CD8-positive, alpha-beta T cell (primary cell): ENCODE measurements at places on chromosomes 1 and 21. TPM values are rescaled to one million over a fixed set of nuclear protein-coding genes. Genes with fewer than 3 reads are reported as not detected.

- DNase-seq, result no peak
Measured at GRCh38 chr1:152906023-152906565, 2.3 kb upstream of the IVL start.

BARHL2 gene
- not detected for total RNA-seq

DNA sequence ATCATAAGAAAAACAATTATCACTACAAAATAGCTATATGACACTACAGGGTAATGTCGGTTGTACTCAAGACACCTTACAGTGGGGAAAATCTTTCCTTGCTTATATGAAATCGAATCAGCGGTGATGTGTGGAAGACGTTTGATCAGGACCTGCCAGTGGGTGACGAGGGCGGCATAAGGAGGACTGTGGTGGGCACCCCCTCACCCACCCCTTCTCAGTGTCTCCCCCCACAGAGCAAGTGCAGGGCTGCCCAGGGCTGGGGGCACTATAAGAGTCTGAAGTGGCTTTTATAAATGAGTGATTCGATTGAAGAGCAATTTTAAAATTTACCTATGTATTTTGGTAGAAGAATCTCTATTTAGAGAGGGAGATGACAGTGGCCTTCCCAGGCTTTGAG lies 35.8 kb downstream of the CRYAA start:
- peak; percentile 13 for DNase-seq

NEGR1 gene
- total RNA-seq, result not detected

DNA sequence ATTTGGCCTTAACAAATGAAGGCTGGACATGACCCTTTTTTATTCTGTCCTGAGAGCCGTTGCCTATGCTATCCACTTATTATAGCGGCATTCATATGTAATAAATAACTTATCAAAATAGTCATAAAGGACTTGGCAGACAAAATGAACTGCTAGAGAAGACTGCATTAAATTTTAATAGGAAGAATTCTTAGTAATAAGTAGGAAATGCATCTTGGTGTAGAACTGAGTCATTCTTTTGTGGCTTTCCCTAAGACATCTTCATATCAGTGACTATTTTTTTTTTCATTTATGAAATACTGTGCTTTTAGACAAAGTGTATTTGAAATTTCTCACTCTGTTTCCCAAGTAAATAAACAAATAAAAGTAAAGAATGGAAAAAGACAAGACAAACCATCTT lies 45.6 kb downstream of the PBX1 start:
- no peak for DNase-seq

DNA sequence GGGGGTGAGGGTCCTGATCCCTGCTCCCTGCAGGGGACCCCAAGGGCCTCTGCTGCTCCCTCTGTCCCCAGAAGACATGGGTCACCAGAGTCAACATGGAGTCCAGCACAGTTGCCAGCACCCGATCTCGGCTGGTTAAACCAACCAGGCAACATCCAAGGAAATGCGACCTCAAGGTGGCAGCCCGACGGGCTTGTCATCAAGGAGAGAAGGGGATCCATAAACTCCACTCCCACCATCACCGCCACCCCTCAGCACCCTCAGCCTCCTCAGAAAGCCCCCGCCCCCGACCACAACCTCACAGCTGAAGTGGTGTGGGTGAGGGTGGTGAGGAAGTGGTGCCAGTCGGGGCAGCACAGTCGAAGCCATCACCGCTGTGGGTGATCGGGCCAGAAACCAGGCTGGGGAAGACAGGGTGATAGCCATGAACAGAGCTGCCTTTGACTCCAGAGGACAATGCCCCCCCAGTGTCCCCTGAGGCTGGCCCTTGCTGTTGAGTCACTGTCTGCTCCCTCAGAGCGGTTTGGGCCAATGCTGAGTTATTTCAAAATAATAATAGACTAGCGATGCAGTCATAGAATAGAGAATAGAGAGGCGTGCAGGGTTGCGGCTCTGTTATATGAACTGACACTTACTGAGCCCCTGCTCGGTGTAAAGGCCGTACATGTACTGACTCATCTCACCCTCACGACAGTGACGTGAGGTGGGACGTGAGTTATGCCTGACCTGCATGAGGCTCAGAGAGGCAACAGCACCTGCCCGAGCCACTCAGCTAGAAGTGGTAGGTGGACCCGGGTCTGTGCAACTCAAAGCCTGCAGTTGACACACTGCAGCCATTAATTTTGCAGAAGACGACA lies 88.7 kb upstream of the IFFO2 start:
- DNase-seq, result peak; percentile 46

DNA sequence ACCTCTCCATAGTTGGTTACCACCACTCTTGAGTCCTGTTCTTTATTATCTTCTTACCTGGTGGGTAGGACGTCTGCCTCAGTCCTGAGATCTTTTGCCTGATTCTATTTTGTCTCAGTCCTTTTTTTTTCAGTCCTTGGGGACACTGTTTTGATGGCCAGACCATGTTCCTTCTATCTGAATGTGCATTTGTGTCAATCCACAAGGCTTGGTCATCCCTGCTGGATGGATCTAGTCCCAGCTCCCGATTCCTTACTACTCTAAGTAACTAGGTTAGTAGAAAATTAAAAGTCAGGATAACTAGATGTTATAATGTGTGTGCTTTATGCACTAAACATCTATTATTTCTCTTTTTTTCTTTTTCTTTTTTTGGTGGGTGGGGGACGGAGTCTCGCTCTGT lies 28.1 kb upstream of the AK4 start:
- no peak for DNase-seq

- DNase-seq, result no peak
Measured at GRCh38 chr1:213083112-213083445, 32.0 kb downstream of the RPS6KC1 start.

GRCh38 chr1:168373869-168374268 lies 93.2 kb downstream of the TBX19 start:
- DNase-seq, result no peak

OR2L2 gene
- total RNA-seq, result 0.11 TPM

DNA sequence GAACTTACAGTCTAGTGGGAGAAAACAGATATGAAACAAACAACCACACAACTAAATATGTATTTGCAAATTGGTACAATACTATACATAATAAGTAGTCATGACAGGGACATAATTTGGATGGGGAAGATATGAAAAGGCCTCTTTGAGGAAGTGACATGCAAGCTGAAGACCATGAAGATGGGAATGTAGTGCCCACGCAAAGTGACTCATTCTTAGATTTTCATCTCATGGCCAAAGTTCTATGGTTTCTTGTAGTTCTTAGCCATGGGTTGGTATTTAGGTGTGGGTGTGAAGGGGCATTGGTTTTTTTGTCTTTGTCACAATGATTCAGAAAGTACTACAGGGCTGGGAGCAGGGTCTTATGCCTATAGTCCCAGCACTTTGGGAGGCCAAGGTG lies 105.4 kb upstream of the FAM78B start:
- no peak for DNase-seq

DNA sequence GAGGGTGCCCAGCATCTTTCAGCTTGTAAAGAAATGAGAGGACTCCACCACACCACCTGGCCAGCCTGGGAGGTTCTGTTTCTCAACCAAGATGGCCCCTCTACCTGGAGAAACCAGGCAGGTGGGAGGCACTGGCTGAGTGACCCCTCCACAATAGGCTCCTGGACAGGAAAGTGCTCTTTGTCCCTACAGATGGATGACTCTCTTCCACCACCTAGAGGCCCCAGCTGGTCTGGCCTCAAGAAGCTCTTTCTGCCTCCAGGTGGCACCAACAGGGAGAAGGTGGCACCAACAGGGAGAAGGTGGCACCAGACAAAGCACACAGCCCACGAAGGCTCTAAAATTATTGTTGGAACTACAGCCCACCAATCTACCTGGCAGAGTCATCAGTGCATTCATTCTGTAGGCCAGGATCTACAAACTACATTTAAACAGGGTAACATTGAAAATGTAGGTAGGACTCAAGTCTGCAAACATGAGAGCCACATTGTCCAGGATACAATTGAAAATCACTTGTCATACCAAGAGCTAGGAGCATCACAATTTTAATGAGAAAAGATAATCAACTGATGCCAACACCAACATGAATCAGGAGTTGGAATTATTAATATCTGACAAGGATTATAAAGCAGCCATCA lies 14.4 kb downstream of the TMPRSS3 start:
- DNase-seq, result peak; percentile 71

WNT2B gene
- 0.41 TPM for total RNA-seq

HSD11B1 gene
- total RNA-seq, result not detected

NR1I3 gene
- not detected for total RNA-seq

- DNase-seq, result no peak
Measured at GRCh38 chr1:219273088-219273686, 99.5 kb downstream of the LYPLAL1 start.

GRCh38 chr1:3204725-3205124 lies 135.7 kb downstream of the PRDM16 start:
- no peak for DNase-seq
